ENCODE measurements at places on chromosomes 5 and 9. TPM values are rescaled to one million over a fixed set of nuclear protein-coding genes. Genes with fewer than 3 reads are reported as not detected.

DNA sequence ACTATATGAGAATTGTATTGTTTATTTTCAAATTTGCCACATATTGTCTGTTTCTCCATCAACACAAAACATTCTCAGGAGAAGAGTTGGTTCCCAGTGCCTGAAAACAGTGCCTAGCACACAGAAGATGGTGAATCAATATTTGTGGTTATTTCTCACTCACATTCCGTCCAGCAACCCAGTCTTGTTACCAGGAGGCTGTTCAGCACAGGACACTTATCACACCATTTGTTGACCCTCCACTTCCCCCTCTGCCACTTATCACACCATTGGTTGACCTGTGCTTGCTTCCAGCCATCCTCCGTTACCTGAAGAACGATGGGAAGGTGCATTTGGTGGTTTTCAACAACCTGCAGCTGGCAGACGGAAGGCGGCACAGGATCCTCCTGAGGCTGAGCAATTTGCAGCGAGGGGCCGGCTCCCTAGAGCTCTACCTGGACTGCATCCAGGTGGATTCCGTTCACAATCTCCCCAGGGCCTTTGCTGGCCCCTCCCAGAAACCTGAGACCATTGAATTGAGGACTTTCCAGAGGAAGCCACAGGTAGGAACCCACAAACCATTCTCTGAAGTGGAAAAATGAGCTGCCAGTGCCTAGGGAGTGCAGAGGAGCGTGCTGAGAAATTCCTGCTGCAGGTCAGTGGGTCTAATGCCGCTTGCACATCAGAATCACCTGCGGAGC lies 20.5 kb downstream of the THBS4 start:
- DNase-seq = no peak

- no peak for DNase-seq
Measured at GRCh38 chr9:33919276-33919897, 102.4 kb downstream of the UBE2R2 start.

DNA sequence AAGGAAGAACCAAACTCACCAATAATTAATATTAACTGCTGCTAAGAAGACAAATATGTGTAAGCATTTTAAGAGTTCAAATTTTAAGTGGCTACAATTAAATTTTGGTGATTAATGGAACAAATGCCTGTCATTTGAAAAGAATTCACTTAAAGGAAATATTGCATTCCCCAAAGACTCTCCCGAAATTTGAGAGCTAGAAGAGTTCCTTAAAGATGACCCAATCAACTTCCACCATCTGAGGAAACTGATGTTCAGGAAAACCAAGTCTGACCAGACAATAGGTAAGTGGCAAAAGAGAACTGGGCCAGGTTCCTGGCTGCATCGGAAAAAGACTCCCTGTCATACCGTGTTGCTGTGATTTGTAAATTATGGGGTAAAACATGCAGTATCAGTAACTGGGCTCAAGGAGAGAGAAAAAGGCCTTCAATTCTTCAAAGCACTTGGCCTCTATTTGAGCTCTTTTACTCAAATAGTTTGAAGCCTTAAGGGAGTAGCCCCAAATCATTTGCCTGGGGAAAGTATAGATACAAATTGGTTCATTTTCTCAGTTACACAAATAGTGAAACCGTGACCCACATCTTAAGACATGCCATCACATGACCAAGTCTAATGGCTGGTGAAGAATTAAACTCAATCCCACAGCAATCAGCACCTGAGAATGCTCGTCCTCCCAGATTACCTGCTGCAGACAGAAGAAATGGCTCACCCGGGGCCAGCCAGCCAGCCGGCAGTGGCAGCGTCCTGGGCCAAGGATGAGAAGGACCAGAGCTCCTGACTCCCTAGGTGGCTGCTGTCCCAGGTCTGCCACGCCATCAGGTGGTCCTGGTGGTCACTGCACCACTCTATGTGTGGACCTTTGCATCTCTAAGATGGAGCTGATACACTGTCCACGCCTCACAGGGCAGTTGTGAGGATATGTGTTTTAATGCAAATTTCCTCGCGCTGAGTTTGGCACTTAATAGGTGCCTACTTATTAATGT lies 162.9 kb downstream of the TTLL11 start:
- DNase-seq = no peak

GRCh38 chr5:96664669-96665068 lies 2.5 kb downstream of the CAST start:
- no peak for DNase-seq

GRCh38 chr5:69074664-69075521 lies 18.9 kb upstream of the SLC30A5 start:
- DNase-seq = no peak

DNA sequence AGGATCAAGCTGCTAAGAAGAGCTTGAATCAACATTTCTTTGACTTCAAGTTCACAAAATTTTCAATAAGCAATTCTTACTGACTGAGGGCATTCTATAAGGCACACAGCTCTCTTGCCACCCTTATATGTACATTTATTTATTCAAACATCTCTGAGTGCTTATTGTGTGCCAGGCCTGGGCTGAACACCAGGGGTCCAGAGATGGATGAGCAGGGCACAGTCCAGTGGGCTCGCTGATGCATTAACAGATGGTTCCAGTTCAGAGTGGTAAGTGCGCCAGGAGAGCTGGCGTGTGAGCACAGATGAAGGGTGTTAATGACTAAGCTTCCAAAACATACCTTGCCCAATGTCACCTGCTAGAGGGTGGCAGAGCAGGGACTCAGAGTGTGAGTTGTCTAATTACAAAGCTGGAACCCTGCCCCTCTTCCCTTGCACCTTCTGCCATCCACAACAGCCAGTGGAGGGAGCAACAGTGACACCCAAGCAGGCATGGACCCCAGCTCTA lies 24.6 kb downstream of the ALG2 start:
- DNase-seq = no peak

The ABO gene
- total RNA-seq = 16.6 TPM

GRCh38 chr5:163594951-163595350 lies 89.5 kb downstream of the MAT2B start:
- DNase-seq = no peak

GRCh38 chr5:139561655-139562451 lies 714 bp downstream of the UBE2D2 start:
- DNase-seq = peak; percentile 90

GRCh38 chr9:95570646-95571045 lies 53.9 kb upstream of the PTCH1 start:
- DNase-seq = no peak

The PDCD1LG2 gene
- 2.5 TPM for total RNA-seq

GRCh38 chr9:126880226-126880946 lies 19.9 kb downstream of the ZBTB34 start:
- no peak for DNase-seq
